Activated CD8-positive, alpha-beta memory T cell treated with anti-CD3 and anti-CD28 coated beads for 1 hour (primary cell): ENCODE measurements at places on chromosomes 4 and X.

- DNase-seq, result no peak
These were observed 165.6 kb downstream of the AREG start for GRCh38 chr4:74610491-74610890.

GRCh38 chr4:148166132-148166591 lies 276.1 kb downstream of the NR3C2 start:
- DNase-seq, result no peak

DNA sequence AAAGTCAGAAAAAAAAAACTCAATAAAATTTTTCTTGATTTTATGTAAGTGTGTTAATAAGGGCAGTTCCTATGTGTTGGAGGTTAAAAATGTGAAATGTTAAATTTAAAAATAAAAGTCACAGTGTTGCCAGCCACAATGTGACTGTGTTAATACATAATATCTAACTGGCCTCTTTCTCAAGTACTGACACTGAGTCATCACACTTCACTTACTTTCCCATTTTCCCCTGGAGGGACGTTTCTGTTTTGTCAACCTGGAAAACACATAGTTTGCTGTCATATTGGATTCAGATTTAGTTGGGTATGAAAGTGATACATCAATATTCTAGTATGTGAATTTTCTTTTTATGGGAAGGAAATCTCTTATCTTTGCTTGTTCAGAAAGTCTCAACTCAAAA lies 46.4 kb downstream of the ARHGEF38 start:
- DNase-seq, result no peak

GRCh38 chrX:11557120-11557519 lies 108.6 kb downstream of the ARHGAP6 start:
- DNase-seq, result no peak

DNA sequence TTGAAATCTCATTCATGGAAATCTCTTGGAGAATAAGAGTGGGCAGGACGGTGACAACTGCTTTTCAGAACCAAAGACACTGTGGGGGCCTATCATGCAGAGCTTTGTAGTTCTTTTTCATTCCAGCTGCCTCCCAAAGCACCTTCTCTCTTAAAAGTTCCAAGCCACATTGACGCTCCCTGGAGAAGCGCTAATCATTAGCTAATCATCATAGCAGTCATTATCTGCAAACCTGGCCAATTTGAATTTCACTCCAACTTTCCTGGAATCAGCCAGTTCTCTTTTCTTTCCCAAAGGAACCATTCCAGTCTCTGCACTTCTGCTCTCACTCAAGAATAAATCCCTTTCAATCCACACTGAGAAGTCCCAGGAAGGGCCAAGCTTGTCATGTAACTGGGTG lies 1144.1 kb upstream of the IGFBP7 start:
- no peak for DNase-seq

GRCh38 chr4:128566693-128567092 lies 242.8 kb upstream of the JADE1 start:
- no peak for DNase-seq

- no peak for DNase-seq
These were observed 818 bp downstream of the RAI2 start for GRCh38 chrX:17860179-17860780.

- no peak for DNase-seq
These were observed 10.7 kb downstream of the KLHL8 start for GRCh38 chr4:87209696-87210095.

GRCh38 chr4:53804719-53805118 lies 213.4 kb upstream of the LNX1 start:
- no peak for DNase-seq

- DNase-seq, result no peak
These were observed 13.3 kb upstream of the IL3RA start for GRCh38 chrX:1323315-1323714.

GRCh38 chr4:16606691-16607090 lies 291.8 kb downstream of the LDB2 start:
- no peak for DNase-seq

DNA sequence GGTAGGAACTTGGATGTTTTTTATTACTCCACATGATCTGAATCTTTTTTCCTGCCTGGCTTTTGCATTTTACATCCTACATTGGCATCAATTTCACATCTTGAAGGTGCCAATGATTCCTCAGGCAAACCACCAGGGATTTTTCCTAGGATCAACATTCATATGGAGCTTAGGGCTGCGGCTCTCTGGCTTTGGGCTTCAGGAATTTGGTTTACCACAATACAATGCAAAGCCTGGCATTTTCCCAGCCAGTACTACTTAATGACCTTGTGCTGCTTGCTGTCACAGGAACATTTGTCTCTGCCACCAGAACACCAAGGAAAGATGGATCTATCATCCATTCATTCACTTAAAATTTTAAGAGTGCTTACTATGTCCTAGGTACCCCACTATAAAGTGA lies 180.7 kb downstream of the PDGFC start:
- no peak for DNase-seq

- DNase-seq, result no peak
These were observed 290.3 kb upstream of the LDB2 start for GRCh38 chr4:17188547-17189400.

- DNase-seq, result no peak
These were observed 39.7 kb upstream of the OGT start for GRCh38 chrX:71493111-71493613.

GRCh38 chr4:151665022-151665784 lies 95.6 kb downstream of the GATB start:
- no peak for DNase-seq

GRCh38 chr4:158819942-158820786 lies 51.3 kb downstream of the FNIP2 start:
- DNase-seq, result no peak
